ENCODE measurements at places on chromosomes 1 and 21. TPM values are rescaled to one million over a fixed set of nuclear protein-coding genes. Genes with fewer than 3 reads are reported as not detected.

The GPR137B gene
- total RNA-seq: 27.5 TPM

The CYP4A22 gene
- total RNA-seq: 0.16 TPM

The NHLH2 gene
- total RNA-seq: not detected

The C1orf185 gene
- not detected for total RNA-seq

The KRTAP19-3 gene
- not detected for total RNA-seq

The CELA2B gene
- not detected for total RNA-seq

DNA sequence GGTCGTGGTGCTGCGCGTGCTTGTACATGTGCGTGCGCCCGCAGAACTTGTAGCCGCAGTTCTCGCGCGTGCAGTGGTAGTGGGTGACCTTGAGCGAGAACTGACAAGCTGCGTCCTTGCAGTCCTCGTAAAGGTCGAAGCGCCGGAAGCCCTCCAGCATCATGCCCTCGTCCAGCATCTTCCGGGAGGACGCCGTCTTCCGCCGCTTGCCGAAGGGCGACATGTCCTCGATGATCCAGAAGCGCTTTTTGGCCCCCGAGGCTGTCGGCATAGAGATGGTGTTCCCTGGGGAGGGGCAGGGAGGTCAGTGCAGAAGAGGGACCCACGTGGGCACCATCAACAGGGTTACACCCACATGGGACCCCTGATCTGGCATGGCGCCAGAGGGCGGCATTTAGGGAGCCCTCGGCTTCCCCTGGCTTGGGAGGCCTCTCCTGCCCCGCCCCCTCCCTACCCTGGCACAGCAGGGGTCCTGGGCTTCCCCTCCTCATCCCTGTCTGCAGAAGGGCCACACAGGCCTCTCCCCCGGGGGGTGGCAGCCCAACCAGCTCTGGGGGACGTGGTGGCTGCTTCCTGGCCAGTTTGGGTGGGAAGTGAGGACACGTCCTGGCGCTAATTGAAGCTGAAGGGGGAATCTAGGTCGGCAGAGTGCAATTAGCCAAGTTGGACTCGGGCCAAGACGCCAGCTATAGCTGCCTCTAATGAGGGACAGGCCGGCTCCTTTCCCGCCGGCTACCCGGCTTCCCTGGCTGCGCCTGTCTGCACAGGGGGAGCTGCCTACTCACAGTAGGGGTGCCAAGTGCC, 156.5 kb downstream of the CASZ1 start:
- DNase-seq: peak; percentile 74

DNA sequence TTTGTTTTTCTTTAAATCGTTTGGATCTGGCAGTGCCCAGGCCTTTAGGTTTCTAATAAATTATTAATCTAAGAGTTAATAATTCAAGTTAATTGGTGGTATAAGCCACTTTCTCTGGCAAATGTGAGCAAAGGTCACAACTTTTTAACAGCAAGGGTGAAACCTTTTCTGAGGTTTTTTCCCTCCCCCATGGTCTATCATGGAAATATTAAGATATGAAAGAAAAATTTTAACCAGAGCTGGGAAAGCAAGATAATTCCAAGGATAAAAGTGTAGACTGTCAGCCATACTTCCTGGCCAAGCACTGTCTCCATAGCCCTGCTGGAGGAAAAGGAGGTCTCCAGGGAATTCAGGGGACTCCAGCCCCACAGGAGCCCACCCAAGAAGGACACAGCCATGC, 341.2 kb downstream of the SETD4 start:
- DNase-seq: no peak

GRCh38 chr21:43613755-43614638, 45.3 kb downstream of the HSF2BP start:
- DNase-seq: no peak

All from Right ventricle myocardium superior (tissue), 1 donor.